ENCODE measurements at places on chromosomes 5 and 9.

- no peak for ATAC-seq
Observed at GRCh38 chr5:59358005-59358861, 535.3 kb downstream of the PDE4D start.

- no peak for ATAC-seq
Observed at GRCh38 chr9:12993466-12993865, 218.6 kb downstream of the LURAP1L start.

DNA sequence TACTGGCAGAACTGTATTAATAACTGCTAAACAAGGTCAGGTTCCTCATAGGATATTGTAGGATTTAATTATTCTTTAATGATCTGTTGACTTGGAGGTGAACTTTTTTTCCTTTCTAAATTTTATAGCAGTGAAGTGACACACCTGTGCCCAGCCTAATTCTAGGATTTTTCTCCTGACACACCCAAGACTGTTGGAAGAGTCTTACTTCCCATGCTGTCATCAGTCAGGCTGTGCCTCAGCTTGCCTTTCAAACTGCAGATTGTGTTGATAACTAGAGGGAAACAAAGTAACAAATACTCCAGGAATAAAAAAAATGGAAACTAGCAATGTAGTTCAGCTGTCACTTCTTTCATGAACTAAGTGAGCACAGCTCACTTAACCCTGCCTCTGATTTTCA is 22.0 kb downstream of the OTULIN start:
- no peak for ATAC-seq

DNA sequence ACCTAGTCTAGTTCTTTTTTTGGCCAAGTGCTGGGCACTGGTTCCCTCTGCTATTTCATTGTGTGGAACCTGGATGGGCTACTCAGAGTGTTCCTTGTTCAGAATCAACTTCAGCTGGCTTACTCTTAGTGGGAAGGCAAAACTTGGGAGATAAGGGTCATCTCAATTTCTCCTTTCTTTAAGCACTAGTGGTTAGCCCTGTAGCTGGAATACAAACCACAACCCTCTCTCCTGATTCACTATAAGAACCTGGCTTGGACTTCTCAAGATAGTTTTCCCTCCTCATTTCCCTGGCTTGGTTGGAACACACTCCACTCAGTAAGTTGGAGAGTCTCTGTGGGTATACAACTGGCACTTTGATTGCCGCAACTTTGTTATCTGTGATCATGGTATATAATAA is 35.1 kb downstream of the GRIA1 start:
- ATAC-seq, result no peak

DNA sequence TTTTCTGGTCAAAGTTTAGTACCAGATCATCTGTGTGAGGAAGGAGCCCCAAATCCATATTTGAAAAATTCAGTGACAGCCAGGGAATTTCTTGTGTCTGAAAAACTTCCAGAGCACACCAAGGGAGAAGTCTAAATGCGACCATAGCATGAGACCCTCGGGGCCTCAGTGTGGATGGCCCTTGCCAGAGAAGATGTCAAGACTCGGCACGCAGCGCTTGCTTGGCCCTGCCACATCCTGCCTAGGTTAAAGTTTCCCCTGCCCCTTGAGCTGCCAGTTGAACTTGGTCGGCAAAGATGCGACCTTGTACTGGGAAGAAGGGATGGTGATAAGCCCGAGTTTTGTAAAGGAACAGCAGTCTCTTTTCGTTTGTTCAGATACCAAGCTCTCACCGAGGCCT is 65.8 kb downstream of the IL31RA start:
- no peak for ATAC-seq

DNA sequence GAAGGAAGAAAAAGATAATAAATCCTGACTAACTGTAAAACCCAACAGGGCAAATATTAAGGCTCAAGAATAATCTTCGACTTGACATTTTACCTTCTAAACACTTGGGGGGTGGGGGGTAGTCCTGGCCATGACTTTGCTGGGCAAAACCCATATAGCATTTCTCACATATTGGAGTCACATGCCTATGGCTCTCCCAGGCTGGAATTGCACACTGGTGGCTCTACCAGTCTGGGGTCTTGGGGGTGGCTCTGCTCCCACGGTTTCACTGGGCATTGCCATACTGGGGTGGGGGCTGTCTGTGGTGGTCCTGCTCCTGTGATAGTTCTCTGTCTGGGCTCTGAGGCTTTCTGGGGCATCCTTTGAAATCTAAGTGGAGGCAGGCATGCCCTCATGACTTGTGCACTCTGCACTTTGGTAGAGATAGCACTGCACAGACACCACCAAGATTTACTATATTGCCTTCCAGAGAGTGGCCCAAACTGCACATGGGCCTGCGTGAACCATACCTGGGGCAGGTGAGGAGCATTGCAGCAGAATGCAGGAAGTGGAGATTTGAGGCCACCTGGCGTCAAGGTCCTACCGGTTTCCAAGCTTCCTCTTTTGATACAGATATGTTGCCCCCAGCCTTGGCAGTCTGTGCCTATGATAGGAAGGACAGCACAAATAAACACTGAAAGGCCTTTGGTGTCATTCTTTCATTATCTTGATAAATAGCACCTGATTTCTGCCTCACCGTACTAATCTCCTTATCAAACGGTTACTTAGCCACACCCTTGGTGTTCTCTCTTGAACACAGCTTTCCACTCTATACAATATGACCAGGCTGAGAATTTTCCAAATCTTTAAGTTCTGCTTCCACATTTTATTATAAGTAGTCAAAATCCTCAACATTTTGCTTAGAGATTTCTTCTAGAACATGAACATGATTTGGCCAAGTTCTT is 29.8 kb downstream of the BAAT start:
- no peak for ATAC-seq

- ATAC-seq, result no peak
Observed at GRCh38 chr5:5483350-5483749, 60.9 kb downstream of the ICE1 start.

- peak; percentile 58 for ATAC-seq
Observed at GRCh38 chr5:10987925-10988504, 227.0 kb upstream of the DAP start.

DNA sequence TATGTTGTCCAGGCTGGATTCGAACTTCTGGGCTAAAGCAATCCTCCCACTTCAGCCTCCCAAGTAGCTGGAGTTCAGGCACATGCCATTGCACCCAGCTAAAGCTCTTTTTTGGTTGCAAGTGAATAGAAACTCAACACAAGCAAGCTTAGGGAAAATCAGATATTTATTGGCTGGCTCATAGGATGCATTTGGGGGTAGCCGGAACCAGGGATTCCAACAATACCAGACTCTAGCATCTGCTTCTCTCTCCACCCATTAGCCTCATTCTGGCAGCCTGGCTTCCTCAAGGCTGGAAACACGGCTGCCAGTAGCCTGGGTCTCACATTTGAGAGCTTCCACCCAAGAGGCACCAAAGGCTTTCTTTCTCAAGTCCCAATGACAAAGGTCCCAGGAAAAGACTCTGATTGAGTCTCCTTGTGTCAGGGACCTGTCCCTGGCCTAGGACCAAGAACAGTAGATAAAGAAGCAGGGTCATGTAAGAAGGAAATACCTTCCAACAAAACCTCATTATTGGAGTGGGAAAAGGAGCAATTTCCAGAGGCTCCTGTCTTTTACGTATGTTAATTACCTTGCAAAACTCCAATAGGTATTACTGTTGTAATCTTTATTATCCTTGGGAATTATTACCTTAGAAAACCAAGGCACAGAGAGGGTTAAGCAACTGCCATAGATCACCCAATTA is 23.0 kb upstream of the B4GALT1 start:
- ATAC-seq, result no peak

- ATAC-seq, result no peak
Observed at GRCh38 chr9:73155377-73155776, 3.7 kb downstream of the ANXA1 start.

GRCh38 chr5:32828492-32828891 is 117.4 kb downstream of the NPR3 start:
- ATAC-seq, result no peak

GRCh38 chr9:21432672-21433425 is 7.4 kb upstream of the IFNA1 start:
- ATAC-seq, result no peak

DNA sequence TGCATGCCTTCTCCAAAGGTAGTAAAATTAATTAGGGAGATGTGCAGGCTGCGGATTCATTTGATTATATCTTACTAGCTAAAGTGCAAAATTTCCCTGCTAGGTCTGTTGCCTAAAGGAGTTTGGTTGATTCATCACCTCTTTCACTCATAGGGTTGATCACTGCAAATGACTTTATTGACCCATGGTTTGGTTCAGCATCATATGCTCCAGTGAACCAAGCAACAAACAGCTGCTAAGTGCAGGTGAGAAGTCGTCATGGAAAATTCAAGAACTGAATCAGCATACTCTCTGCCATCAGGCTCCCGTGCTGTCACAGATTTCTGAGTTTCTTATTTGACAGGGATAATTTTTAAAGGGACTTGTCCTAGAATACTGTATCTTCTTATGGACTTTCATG is 571.8 kb upstream of the CDH18 start:
- no peak for ATAC-seq

DNA sequence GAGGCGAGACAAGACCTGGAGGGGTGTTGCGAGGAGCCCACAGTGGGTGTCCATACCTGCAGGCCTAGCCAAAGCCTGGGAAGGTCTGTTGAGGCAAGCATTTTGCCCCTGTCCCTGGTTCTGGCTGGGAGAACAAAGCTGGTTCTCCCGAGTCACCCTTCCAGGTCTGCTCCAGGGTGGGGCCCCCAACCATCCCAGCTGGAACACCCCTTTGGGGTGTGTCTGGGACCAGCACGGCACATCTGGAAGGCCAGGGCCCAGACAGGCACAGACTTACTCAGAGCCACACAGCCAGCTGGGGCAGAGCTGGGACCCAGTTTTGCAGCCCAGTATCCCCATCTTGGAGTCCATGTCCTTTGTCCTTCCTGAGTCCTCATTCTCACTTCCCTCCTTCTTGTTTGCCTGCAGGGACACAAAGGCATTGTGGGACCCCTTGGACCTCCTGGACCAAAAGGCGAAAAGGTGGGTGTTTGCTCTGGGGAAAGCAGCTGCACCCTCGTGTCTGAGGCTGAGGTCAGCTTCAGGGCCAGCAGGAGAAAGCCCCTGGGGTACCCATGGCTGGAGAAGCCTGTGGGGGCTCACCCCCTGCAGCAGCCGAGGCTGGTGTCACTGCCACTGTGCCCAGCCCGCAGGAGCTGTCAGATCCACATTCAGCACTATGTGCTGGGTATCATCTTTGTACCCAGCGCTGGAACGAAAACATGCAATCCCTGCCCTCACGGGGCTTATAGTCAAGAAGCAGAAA is 38.4 kb upstream of the ORM1 start:
- ATAC-seq, result no peak

- ATAC-seq, result no peak
Observed at GRCh38 chr5:107444300-107444699, 226.4 kb downstream of the EFNA5 start.

GRCh38 chr9:127021664-127022363 is 100.6 kb downstream of the ANGPTL2 start:
- no peak for ATAC-seq

GRCh38 chr9:86713970-86714369 is 233.3 kb downstream of the GAS1 start:
- no peak for ATAC-seq

DNA sequence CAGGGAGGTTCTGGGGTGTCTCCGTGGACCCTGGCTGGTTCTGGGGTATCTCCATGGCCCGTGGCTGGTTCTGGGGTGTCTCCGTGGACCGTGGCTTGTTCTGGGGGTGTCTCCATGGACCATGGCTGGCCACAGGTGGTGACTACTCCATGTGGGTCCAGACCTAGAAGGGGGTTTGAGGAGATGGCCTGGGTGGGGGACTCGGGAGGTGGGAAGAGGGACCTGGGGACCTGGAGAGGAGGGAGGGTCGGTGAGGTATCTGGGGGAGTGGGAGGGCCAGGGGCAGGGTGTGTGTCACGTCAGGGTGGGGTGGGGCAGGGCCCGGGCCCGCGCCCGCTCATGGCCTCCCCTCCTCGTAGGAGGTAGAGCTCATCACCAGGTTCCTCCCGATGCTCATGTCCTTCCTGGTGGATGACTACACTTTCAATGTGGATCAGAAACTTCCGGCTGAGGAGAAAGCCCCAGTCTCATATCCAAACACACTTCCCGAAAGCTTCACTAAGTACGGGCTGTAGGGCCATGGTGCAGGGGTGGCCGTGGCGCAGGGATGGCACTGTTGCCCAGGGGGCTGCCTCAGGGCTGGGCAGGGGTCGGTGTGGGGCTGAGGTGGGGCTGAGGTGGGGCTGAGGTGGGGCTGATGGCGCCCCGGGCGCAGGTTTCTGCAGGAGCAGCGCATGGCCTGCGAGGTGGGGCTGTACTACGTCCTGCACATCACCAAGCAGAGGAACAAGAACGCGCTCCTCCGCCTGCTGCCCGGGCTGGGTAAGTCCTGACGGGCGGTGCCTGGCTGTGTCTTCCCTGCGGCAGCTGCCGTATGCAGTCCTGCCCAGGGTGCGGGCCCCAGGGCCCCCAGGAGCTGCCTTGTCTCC is 10.7 kb upstream of the TOR4A start:
- ATAC-seq, result no peak

DNA sequence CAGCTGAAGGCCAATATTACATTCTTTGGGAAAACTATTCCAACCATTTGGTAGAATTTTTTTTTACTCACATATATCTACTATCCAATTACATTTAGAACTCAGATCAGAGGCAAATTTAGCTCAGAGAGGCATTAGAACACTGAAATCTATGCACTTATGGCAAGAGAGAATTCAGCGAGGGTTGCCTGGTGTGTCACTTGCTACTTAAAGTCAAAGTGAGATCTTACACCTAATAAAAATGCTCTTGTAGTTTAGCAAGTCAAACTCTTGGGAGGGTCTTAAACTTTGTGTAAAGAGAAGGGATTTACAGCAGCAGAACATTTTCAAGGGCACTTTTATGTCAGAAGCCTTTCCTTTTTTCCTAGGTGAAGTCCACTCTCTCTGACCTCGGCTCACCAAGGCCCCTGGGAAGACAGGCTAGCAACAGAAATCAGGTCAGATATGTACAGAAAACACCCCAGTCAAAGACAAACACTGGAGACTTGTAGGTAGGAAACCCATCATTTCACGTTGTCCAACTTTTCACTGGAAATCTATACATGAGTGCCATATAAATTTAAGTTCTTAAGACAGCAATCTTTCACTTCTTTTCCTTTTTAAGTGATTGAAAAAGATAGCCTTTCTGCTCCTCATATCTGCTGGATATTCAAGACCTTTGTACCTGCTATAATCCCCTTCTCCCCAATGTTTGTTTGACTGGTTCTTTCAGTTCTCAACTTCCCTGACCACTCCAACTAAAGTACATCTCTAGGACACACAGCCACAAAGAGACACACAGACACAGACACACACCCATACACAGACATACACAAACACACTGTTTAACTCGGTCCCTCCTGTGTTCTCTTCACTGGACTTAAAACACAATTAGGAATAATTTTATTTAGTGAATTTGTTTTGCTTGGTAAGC is 635.8 kb downstream of the PDE4D start:
- no peak for ATAC-seq
